ENCODE measurements at places on chromosomes 16 and 17. TPM values are rescaled to one million over a fixed set of nuclear protein-coding genes. Genes with fewer than 3 reads are reported as not detected.

Gene KIF18B
- total RNA-seq: 7.8 TPM

Gene DBNDD1
- 1.3 TPM for total RNA-seq

Gene PRSS33
- total RNA-seq: not detected

- no peak overlapping the region for H3K27ac ChIP-seq
- peaks cover 98% of the 10 kb centered on the region for H3K27me3 ChIP-seq
- H3K4me3 ChIP-seq: no peak overlapping the region
- no peaks in the 10 kb centered on the region for H3K36me3 ChIP-seq
- no peak for DNase-seq
- H3K4me1 ChIP-seq: no peaks in the 10 kb centered on the region
Observed at GRCh38 chr17:79217473-79218135, 143.0 kb downstream of the ENGASE start.

GRCh38 chr17:30344283-30345088 lies 10.6 kb upstream of the TMIGD1 start:
- no peak overlapping the region for H3K4me3 ChIP-seq
- no peaks in the 10 kb centered on the region for H3K36me3 ChIP-seq
- H3K27me3 ChIP-seq: no peaks in the 10 kb centered on the region
- DNase-seq: no peak
- peaks cover 26% of the 10 kb centered on the region for H3K4me1 ChIP-seq

DNA sequence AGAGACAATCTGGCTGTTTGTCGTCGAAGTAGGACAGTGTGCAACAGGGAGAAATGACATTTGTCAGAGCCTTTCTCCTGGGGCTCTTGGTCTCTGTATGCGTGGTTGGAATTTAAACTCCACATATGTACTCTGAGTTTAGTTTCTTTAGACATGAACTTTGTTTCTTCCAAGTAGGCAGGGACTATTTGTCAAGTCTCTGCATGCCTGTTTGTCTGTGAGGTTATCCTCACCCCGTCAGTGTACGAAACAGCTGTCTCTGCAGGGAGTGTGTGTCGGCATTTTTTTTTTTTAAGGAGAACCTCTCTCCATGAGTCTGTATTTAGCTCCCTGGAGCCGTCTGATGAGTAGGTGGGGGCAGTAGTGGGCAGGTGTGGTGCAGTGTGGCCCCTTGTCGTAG lies 29.7 kb downstream of the NDEL1 start:
- H3K27ac ChIP-seq: no peak overlapping the region
- DNase-seq: no peak
- no peaks in the 10 kb centered on the region for H3K27me3 ChIP-seq

- H3K4me3 ChIP-seq: no peak overlapping the region
- no peak overlapping the region for H3K27ac ChIP-seq
- H3K36me3 ChIP-seq: no peaks in the 10 kb centered on the region
Observed at GRCh38 chr16:12340151-12340733, 363.7 kb downstream of the SNX29 start.

DNA sequence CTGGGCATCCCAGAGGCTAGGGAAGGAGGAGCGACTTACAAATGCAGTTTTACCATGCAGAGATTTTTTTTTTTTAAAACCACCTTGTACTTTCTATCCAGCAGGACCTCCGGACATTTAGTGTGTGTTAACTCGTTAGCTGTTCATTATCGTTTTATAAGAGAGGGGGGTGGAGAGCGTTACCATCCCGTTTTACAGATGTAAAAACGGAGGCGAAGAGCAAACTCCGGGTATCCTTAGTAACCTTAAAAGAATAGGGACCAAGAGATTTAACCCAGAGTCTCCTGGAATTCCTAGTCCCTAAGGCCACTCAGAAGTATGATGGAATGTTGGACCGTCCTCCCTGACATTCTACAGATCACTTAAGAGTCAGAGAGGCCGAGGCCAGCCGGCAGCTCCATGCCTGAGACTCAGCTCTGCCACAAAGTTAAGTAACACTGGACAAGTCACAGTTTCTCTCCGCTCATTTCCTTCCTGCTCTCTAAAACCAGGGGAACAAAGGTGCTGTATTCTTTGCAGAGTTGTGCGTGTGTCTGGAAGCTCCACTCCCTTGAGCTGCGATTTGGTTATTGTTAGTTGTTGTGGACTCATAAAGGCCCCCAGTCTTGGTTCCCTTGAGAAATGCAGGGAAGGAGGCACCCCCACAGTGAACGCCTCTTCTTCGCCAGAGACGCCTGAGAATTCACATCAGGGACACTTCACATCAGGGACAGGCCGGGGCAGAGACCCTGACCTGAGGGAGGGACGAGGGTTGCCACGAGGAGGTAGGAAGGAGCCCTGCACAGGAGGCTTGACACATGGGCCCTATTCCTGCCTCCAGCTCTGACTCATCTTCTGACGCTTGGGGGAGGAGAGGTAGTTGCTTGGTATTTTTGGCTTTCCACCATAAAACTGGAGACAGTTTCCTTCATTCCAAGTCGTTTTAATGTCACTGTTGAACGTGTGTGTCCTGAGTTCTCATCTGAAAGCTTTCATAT lies 1.2 kb downstream of the DUSP14 start:
- H3K27me3 ChIP-seq: no peaks in the 10 kb centered on the region
- peaks cover 17% of the 10 kb centered on the region for H3K36me3 ChIP-seq
- peaks cover 67% of the 10 kb centered on the region for H3K4me1 ChIP-seq
- peak overlapping the region; percentile 73 for H3K4me3 ChIP-seq
- peak overlapping the region; percentile 69 for H3K27ac ChIP-seq
- peak; percentile 85 for DNase-seq

DNA sequence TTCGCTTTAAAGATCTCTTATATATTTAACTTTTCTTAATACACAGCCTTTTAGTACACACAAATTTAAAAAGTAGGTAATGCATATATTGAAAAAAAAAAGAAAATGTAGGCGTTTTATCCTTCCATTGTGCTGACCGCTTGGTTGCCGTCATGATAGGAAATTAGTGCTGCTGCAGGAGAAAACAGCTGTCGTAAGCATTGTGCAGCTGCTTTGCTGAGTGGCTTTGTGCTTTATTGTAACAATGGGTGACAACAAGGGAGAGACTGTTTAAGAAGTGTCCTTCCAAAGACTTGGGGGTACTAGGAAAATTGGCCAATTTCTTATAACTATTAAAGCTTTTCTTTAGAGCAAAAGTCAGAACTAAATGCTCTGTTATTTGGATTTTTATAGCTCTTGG lies 5.0 kb downstream of the HERPUD1 start:
- H3K27me3 ChIP-seq: no peaks in the 10 kb centered on the region
- peaks cover 95% of the 10 kb centered on the region for H3K36me3 ChIP-seq
- peaks cover 13% of the 10 kb centered on the region for H3K4me1 ChIP-seq
- no peak overlapping the region for H3K27ac ChIP-seq
- no peak for DNase-seq

DNA sequence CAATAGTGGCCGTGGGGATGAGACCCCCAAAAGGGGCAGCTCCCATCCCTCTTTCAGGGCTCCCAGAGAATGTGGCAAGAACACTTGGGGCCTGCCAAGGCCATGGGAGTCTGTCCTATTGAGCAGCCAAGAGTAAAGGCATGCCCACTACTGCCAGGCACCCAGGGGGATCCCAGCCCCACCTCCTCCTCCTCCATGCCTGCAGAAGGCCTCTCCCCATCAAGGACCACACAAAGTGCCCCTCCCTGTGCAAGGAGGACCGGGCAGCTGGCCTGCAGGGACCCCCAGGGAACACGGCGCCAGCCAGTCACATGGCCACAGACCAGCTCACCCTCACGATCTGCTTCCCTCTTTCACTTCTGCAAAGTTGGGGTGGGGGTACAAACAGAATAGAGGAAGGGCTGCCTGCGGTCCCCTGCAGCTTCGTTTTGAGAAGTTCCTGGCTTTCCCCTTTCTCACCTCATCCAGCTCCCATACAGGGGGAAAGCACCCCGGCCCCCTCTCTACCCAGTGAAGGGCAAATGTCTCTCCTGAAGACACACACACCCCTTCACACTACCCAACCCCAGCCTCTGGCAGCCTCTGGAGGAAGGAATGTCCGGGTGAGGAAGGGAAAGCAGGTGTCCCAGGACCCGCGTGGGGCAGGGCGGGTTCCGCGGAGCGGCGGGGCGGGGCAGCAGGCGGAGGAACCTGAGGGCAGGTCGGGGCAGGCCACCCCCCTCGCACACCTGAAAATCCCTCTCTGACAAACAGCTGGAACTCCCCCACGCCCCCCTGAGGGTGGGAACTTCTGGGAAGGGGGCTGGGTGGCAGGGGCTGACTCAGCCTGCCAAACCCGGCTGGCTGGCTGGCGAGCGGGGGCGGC lies 2.0 kb downstream of the PPP1R9B start:
- peak overlapping the region; percentile 88 for H3K4me3 ChIP-seq
- no peaks in the 10 kb centered on the region for H3K27me3 ChIP-seq
- peaks cover 68% of the 10 kb centered on the region for H3K36me3 ChIP-seq
- peak; percentile 83 for DNase-seq
- H3K27ac ChIP-seq: no peak overlapping the region

- H3K27ac ChIP-seq: peak overlapping the region; percentile 77
- no peaks in the 10 kb centered on the region for H3K27me3 ChIP-seq
- peaks cover 16% of the 10 kb centered on the region for H3K36me3 ChIP-seq
- H3K4me3 ChIP-seq: peak overlapping the region; percentile 67
Observed at GRCh38 chr17:44502598-44503146, 534 bp downstream of the GPATCH8 start.

DNA sequence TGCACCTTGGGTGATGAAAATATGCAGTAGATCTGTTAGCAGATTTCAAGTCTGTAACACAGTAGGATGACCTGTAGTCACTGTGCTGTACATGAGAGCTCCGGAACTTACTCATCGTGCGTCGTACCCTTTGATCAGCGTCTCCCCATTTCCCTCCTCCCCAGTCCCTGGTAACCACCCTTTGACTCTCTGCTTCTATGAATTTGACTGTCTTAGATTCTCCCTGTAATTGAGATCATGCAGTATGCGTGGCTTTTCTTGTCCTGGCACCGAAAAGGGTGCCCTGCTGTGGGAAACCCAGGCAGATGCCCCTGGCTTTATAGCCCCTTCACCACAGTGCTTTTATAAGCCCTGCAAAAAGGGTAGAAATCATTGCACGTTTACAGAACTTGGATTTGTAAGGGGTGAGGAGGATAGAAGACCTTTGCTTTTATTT lies 20.5 kb downstream of the CLEC16A start:
- no peak overlapping the region for H3K27ac ChIP-seq
- H3K27me3 ChIP-seq: no peaks in the 10 kb centered on the region
- no peak for DNase-seq
- H3K36me3 ChIP-seq: peaks cover 30% of the 10 kb centered on the region
- H3K4me3 ChIP-seq: no peak overlapping the region
- H3K4me1 ChIP-seq: peaks cover 20% of the 10 kb centered on the region

GRCh38 chr16:56999409-57000270 lies 10.3 kb downstream of the NLRC5 start:
- no peak for DNase-seq
- H3K4me1 ChIP-seq: peaks cover 28% of the 10 kb centered on the region
- H3K36me3 ChIP-seq: peaks cover 38% of the 10 kb centered on the region

DNA sequence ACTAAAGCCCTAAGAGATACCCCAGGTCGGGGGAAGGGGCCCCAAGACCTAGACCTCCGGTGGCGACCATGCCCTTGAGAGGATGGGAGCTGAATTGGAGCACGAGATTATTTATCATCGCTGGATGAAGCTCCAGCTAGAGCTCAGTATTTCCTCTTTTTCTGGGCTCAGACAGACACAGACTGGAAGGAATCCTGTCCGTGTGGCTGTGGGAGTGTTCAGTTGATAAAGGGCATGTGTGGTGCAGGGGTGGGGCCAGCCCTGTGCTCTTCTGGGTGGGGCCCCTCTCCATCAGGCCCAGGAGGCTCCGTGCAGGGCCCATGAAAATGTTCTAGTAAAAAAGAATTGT lies 6.3 kb upstream of the CBX4 start:
- H3K27me3 ChIP-seq: peaks cover 34% of the 10 kb centered on the region
- no peak overlapping the region for H3K27ac ChIP-seq
- DNase-seq: no peak

- H3K27ac ChIP-seq: no peak overlapping the region
- no peak for DNase-seq
- H3K4me1 ChIP-seq: peaks cover 60% of the 10 kb centered on the region
- H3K27me3 ChIP-seq: 0 out of 2 replicates have a peak, but pooled peaks cover 3% of the 10 kb centered on the region
Observed at GRCh38 chr16:2468725-2469398, 2.2 kb upstream of the NTN3 start.

Measured in SJSA1 (cell line).